ENCODE measurements at places on chromosomes 6 and 20.

GRCh38 chr6:151058021-151058733 lies 181.6 kb upstream of the AKAP12 start:
- DNase-seq = no peak

DNA sequence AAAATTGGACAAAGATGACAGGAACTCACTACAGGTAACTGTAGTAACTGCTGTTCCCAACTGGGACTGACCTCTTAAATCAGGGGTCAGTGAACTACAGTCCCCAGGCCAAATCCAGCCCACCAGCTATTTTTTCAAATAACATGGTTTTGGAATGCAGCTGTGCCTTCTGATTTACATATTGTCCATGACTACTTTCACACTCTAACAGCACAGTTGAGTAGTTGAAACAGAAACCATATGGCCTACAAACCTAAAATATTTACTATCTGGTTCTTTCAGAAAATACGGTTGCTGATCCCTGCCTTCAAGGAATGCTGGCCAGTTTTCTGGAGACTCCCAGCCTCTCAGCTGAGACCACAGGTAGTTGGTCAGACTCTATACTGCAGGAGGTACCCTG lies 196.9 kb upstream of the PRND start:
- DNase-seq = no peak

GRCh38 chr6:34982424-34982852 lies 93.4 kb downstream of the ANKS1A start:
- DNase-seq = no peak

GRCh38 chr6:103783329-103783728 lies 1076.4 kb downstream of the HACE1 start:
- no peak for DNase-seq

GRCh38 chr6:108799791-108800190 lies 48.4 kb upstream of the ARMC2 start:
- no peak for DNase-seq

GRCh38 chr20:10511509-10512251 lies 76.6 kb downstream of the SLX4IP start:
- DNase-seq = peak; percentile 55

GRCh38 chr6:11386323-11386722 lies 151.2 kb upstream of the TMEM170B start:
- no peak for DNase-seq

DNA sequence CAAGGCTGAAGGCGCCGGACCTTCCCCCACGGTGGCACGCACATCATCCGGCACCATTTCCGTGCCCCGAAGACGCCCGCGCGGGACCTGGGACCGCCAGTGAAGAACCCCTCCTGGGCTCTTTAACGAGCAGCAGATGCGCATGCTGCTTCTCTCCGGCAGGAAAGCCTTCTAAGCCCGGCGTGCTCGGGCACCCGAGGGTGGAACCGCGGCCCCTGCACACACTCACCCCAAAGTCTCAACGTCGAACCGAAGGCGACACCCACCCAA lies 240 bp downstream of the FOXQ1 start:
- no peak for DNase-seq

DNA sequence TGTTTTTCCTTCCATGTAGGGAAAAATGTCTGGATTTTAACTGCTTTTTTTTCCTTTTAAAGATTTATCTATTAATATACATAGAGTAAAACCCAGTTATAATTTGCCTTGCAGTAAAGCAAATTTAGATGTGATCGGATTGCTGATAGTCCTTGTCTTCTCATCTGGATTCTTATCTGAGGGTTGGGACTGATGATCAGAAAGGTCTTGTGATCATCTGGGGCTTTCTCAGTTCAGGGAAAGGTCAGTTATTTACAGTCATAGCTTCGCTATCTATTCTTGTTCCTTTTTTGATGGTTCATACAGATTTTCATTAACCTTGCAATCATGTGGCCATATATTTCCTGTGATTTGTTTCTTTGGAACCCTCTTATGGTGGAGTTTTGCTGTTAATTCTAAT lies 63.8 kb upstream of the CLDN20 start:
- no peak for DNase-seq

GRCh38 chr6:157182503-157183264 lies 140.6 kb downstream of the TMEM242 start:
- DNase-seq = no peak

DNA sequence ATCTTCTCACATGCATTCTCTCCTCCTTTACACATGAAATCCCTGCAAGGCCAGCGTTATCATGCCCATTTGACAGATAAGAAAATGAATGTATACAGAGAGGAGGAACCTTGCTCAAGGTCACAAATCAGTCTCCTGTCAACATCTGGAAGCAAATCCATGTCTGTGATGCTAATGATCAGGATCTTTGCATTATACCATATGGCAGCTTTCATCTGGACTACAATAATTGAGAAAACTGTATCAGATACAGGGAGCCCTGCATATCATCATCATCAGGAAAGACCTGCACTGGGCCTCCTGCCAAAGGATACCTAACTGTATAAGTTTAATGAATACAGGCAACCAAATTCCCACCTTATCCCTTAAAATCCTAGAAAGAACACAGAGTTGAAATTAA lies 213.7 kb downstream of the PTPRT start:
- no peak for DNase-seq

DNA sequence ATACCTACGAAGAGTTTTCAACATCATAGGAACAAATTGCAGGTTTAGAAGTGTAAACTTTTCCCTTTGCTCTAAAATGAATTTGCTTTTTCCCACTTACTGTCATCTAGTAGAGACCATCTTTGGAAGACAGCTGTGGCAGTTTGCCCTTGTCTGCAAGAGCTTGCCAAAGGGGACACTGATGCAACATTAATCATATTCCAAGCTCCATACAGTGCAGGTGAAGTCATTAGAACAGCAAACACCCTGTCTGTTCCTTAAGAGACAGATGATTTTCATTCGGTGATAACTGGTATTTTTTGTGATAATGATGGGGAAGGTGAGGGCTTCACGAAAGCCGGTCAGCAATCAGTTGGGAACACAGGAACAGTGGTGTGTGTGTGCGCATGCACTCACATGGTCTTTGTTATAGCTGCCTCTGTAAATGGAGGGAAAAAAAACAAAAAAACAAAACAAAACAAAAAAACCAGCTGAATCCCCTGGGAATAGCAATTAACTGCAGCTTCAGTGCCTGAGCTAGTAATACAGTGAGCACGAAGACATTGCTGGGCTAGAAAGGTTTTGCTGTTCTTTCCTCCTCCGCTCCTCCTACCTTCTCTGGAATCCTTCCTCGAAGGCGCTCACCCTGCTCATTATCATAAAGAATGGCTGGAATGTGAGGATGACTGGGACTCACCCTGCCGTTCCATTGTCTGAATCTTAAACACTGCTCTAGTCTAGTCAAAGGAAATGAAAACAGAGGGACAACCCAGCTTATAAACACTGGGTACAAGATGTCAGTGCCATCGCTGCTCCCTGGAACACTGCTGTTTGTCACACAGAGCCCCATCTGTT lies 35.2 kb upstream of the KIF13A start:
- no peak for DNase-seq

DNA sequence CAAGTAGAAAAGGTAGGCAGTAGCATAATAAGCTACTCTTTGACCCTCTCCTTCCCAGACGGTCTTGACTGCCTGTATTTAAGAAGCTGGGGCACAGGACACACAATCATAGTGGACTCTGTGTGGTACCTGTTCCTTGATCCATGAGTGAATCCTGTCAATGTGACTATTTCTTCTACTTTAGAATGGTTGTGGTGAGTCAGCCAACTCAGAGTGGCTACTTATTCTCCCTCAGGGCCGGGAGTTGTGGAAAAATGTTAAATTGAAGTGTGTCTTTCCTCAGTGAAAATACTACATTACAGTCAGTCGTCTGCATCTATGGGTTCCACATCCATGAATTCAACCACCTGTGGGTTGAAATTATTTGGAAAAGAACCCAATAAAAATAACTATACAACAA lies 30.8 kb upstream of the PREP start:
- no peak for DNase-seq

DNA sequence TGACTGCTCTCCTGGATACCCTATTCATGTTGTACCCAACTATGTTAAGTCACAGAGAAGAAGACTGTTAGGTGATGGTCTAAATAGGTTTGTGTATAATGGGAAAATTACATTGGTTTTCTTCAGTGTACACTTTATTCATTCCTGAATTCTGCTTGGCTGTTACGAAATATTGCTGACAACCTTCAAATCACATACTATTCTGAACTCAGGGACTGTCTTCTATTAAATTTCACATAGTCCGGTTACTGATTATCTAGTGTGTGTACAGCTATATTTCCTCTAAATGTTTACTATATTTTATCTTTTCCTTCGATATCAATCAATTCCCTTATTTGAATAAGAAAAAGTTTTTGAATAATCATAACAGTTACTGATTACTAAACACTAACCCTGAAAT lies 1090.3 kb upstream of the CITED2 start:
- no peak for DNase-seq

- DNase-seq = no peak
Measured at GRCh38 chr6:25219216-25219916, 59.8 kb upstream of the CARMIL1 start.

- DNase-seq = no peak
Measured at GRCh38 chr6:34074064-34074742, 71.7 kb downstream of the GRM4 start.

GRCh38 chr6:101477436-101477835 lies 83.9 kb downstream of the GRIK2 start:
- DNase-seq = no peak

DNA sequence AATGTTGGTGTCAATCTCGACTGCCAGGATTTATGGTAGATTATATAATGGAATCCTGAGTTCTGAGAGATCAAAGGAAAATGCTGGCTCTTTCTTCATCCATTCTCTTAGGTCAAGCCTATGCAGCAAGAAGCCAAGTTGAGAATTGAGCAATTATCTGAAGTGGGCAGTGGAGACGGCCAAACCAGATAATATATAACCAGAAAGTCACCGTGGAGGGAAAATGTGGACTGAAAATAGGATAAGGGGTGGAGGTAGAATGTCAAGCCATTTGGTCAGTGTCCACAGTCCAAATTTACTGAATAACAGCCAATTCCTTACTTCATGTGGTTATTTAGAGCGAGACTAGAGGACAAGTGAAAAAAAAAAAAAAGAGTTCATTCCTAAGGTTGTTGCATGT lies 107.8 kb upstream of the ESR1 start:
- DNase-seq = no peak

DNA sequence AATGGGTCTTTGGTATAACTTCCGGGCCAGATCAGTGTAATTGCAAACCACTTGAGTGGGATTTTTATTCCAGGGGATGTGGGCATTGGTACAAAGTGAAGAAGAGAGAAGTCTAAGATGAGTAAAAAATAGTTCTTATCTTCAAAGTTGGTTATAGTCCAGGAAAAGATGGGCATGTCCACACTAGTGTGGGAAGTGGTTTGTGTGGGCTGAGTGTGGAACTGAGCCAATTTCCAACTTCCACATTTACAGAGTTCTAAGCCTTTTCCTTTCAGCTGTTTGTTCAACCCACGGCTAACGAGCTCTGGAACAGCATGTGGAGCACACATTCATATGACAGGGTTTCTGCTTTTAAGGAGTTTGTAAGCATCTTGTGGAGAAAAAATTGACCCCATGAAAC lies 72.3 kb upstream of the IFNGR1 start:
- no peak for DNase-seq

DNA sequence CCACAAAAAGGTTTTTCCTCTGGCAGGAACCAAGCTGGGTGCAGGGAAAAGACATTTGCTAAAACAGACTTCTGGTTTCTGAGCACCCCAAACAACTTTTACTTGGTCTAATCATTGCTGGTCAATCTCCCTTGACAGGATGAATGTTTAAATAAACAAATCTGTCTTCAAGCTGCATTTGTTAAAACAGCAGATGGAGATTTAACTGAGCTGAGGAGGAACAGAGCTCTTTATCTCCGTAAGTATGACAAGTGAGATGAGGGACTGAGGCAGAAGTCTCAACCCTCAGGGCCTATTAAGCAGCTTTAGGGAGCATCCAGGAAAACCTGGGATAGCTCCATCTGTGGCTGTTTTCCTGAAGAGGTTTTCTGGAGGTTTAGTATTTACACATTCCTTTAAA lies 40.6 kb downstream of the NINL start:
- no peak for DNase-seq

DNA sequence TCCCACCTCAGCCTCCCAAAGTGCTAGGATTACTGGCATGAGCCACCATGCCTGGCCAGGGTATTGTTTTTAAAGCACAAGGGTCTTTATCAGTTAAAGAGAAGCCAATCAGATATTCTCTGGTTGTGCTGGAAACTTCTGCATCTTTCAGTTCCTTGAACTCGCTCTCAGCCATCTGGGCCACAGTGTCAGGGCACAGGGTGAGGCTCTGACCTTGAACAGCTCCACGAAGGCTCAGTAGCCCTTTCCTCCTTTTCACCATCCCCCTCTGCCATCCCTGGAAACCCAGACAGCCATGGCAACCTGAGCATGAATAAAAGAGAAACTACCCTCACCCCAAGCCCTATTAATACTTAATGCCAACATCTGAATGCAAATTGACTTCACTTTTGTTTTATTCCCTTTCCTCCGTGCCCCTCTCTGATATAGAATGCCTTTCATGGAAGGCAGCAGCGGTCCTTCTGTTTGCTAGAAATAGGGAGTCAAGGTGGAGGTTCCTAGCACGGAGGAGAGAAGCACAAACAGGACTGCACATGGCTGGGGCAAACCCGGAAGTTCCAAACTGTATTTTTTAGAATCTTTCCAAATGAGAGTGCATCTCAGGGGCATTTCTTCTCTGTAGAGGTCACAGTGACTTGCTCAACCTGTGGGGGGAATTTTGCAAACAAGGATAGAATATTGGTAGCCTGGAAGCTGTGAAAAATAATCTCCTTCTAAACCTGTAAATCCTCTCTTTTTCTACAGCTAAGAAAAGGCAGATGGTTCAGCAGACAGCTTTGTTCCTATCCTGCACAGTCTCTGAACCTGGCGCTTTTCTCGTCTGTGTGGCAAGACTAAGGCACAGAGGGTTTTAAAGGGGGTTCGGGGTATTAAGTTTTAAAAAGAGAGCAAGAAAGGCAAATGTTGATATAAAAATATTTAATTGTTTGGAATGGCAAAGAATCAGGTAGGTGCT lies 176.4 kb upstream of the RREB1 start:
- DNase-seq = no peak

DNA sequence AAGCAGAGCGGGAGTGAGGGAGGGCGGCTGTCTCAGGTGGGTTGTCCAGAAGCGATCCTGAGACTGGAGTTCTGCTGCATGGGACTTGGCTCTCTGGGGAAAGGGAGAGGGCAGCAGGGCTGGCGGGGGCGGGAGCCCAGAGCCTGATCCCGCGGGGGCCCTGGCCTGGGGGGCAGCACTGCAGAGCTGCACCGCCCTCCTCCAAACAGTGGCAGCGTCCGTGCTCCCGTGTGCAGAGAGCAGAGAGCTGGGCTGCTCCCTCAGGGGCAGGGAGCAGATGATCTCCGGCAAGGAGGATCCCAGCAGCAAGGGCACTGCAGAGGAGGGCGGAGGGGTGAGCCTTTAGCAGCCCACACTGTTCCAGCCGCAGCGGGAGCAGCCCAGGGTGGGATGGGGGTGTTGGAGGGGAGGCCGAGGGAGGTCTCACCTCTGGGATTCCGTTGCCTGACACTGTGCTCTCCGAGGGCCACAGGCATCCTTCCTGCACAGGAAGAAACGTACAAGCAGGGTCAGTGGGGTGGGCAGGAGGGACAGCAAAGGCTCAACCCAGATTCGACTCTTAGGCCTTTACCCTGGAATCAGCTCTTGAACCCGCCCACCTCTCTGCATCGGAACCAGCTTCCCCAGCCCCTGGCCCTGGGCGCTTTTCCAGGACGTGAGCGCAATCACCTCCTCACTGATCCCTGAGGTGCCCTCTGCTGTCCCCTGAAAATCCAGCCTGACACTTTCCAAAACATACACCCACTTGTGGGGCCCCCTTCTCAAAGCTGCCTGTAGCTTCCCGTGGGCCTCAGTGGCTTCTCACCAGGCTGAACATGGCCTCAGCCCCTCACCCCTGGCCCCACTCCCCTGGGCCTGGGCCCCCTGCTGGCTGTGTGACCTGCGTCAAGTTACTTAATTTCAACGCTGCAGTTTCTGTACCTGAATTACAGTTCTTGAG lies 32.6 kb upstream of the ZBP1 start:
- DNase-seq = no peak

All from stimulated activated CD4-positive, alpha-beta T cell treated with anti-CD3 and anti-CD28 coated beads, Interleukin-2, amount 100 ng/mL, for 4 hours (primary cell).